IPS-NIHi11 (cell line): ENCODE measurements at places on chromosomes 3 and 15.

DNA sequence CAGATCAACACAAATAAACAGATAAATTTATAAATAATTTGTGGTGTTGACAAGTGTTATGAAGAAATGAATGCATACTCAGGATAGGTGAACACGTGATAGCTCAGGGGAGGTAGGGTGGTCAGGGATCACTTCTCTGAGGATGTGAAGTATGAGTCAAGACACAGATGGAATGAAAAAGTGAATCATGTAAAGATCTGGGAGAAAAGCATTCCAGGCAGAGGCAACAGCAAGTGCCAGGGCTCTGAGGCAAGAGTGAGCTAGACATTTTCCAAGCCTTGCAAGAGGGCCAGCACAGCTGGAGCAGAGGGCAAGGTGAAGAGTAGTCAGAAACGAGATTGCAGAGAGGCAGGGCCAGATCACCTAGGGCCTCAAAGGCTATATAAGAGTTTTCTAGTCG is 177.8 kb downstream of the WNT5A start:
- no peak for DNase-seq

DNA sequence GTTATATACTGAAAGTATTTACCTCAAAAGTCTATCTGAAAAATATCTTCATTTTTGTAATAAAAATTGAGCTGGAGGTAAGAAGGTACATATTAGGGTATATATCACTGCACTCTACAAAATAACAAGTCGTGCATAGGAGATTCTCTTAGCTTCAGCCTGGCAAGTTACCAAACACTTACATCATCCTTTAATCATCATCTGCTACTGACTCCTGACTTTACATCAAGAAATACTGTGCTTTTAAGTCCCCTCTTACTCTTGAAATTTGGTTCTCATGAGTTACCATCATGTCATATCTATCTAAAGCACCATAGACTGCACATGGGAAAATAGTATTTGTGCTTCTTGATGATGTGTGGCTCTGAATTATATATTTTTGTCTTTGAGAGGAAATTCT is 50.8 kb downstream of the LYSMD4 start:
- no peak for DNase-seq

GRCh38 chr3:87446849-87447387 is 170.5 kb upstream of the POU1F1 start:
- no peak for DNase-seq

DNA sequence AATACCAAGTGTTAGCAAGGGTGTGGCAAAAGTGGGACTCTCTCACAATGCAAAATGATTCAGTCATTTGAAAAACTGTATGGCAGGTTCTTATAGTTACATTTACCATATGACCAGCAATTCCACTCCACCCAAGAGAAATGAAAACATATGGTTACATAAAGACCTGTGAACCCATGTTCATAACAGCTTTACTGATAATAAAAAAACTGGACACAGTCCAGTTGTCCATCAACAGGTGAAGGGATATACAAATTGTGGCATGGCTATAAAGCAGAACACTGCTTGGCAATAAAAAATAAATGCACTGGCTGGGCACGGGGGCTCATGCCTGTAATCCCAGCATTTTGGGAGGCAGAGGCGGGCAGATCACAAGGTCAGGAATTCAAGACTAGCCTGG is 30.8 kb downstream of the RAD18 start:
- no peak for DNase-seq

DNA sequence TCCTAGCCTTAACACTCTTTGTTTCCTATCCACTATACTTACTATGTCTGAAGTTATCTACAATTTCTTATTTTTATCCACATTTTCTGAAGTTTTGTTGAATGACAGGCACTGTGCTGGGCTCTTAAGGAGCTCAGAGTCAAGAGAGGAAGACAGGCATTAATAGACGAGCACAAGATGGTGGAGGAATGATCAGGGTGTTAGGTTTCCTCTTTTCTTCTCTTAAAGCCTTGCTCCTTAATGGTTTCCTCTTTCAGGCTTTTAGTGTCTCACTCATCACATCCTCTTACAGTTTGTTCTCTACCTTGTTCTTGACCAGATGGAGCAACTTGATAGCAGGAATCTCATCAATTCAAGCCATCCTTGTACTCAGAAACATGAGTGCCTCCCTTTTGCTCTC is 52.9 kb upstream of the BCL6 start:
- no peak for DNase-seq

DNA sequence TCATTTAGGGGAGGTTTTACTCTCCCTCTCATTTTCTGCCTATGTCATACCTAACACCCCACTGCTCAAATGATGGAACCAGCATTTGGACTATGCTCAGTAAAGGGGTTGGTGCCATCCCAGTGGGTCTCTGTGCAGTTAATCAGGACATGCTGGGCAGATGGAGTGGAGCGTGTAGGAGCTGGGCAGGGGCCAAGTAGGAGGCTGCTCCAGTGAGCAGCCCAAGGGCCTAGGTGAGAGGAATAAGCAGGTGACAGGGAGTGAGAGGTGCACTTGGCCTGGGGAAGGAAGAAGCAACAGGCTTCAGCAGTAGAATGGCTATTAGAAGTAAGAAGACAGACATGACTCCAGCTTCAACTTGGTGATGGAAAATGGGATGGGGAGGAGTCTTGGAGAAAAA is 72.2 kb downstream of the EPHB1 start:
- DNase-seq = no peak

- DNase-seq = peak; percentile 90
These were observed 19.8 kb upstream of the NUDT16 start for GRCh38 chr3:131361464-131362421.

GRCh38 chr15:60424006-60424405 is 26.2 kb upstream of the ANXA2 start:
- no peak for DNase-seq

DNA sequence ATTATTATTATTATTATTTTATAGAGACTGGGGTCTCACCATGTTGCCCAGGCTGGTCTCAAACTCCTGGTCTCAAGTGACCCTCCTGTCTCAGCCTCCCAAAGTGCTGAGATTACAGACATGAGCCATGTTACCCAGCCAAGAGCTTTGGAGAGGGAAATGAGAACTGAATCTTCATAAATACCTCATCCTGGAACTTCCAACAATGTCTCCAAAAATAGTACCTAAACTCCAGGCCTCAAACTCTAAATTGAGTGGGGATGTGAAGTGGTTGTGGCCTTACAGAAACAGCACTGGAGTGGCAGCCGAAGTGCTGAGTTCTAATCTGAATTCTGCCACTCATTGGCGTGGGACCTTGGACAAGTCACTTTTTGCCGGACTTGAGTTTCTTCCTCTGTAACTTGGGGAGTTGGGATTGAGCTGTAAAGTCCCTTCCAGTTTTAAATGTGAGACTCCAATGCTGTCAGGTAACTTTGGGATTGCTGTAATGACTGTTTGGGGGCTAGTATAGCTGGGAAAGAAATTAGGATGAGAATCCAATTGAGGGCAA is 10.0 kb upstream of the SRP14 start:
- no peak for DNase-seq

- no peak for DNase-seq
These were observed 72.2 kb downstream of the FAM174B start for GRCh38 chr15:92583096-92584034.

GRCh38 chr3:175430983-175431773 is 572.0 kb downstream of the NAALADL2 start:
- no peak for DNase-seq

DNA sequence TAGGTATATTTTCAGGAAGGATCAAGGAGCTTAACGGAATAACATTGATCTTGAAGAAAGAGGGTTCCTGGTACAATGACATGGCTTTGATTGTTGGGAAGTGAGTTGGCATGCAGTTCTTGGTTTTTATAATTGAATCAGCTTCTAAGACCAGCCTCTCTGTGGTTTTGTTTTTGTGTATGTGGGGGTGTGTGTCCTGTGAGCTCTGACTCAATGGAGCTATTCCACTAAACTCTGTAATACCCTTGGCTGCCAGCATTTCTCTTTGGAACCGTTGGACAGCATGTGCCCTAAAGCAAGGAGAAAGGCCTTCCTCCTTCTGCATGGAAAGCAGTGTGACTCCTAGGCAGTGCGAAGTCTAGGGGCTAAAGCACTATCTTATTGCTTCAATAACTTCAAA is 124.8 kb downstream of the EDEM1 start:
- DNase-seq = no peak

- DNase-seq = no peak
These were observed 179.4 kb upstream of the ADAMTS9 start for GRCh38 chr3:64867224-64867623.

DNA sequence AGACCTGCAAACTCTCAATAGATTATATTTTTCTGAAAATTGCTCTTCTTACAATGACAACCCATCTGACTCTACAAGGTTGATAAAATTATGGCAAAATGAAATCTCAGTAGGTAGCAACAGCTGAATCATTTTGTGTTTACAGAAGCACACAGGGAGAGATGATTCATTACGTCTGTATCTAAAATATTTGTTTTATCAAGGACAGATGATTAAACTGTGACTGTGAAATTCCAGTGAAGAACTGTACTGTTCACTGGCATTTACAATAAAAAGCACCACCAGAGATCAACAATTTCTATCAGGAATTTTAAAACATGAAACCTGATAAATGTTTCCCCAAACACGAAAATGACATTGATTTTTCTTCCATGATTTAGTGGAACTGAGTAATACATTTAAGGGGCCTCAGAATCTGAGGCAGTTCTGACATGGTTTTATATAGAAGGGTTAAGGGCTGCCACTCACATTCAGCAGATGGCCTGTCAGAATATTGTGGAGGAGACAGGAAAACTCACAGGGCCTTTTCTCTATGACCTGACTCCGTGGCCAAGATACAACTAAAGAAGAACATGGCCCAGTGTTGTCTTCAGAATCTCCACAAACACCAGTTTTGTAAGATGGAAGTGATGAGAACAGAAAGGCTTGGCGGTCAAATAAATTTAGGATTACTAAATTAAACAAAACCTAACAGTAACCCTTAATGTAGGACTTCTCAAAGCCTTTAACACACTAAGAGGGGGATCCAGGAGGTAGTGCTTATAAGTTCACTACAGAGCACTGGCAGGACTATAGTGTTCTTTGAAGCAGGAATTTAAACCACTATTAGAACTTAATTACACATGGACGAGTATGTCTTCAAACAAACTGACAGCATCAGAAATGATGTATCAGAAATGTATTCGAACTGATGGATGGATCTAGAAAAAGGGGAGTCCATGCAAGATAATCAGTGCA is 25.9 kb downstream of the RAD18 start:
- DNase-seq = no peak

DNA sequence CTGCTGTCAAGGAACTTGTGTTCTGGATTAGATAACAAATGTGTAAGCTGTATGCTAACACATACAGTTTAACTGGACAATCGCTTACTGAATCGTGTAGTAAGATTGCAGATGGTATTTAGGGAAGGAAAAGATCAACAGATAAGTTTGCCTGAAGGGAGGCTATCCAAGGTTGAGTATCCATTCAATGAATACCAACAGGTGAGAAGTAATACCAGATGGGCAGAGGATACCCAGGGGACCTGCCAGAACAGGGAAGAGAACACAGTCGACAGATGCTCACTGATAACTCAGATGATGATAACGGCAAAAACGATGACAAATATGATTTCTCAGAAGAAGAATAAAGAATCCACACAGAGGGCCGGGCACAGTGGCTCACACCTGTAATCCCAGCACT is 3.2 kb upstream of the UACA start:
- no peak for DNase-seq

- no peak for DNase-seq
These were observed 520.1 kb downstream of the NTRK3 start for GRCh38 chr15:87736401-87736800.

DNA sequence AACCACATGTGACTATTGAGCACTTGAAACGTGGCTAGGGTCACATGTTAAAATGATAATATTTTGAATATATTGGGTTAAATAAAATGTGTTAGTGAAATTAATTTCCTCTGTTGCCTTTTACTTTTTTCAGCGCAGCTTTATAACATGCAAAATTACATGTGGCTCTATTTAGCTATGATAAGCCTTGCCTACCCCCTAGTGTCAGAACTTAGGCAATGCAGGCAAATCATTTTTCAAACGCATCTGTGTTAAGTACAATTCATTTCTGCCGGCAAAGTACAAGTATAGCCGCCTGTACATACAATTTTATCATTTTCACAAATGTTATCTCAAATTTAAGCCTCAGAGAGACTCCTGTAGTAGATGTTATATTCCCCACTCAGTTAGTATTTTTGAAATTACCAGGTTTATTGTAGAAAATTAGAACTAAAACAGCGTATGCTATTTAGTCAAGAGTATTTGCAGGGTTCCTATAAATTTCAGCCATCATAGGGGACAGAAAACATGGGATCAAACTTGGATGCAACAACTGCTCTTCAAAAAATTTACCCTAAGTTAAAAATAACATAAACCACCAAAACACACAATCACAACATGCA is 56.1 kb downstream of the TAFA4 start:
- DNase-seq = peak; percentile 29

DNA sequence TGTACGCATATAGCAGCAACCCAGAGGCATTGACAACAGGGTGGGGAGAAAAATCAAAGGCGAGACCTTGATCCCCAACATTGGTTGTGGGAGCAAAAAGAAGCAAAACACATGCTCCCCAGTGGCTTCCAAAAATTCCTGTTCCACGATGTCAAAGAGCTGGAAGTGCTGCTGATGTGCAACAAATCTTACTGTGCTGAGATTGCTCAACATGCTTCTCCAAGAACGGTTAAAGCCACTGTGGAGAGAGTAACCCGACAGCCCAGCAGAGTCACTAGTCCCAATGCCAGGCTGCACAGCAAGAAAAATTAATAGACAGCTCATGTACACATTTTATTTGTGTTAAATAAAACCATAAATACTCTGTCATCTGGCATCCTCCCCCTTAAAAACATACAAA is 179.9 kb upstream of the PFN2 start:
- no peak for DNase-seq

GRCh38 chr3:128547368-128547987 is 54.5 kb upstream of the GATA2 start:
- no peak for DNase-seq

DNA sequence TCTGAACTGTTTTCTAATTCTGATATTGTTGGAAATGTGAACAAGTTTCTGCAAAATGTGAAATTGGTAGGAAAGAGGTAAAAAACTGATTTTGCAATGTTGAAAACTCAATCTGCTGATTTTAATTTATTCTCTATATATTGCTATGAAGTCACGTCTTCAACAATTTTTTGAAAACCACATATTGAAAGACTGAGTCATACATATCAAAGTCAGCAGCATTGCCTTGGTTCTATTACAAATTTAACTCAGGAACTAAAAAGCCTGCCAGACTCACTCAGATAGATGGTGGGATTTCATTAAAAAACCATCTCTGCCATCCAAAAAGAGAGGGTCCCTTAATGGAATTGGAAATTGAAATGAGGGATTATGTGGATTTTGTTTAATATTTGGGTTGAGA is 351.4 kb downstream of the CNTN3 start:
- no peak for DNase-seq

- DNase-seq = no peak
These were observed 11.9 kb downstream of the DNAJA4 start for GRCh38 chr15:78276064-78276943.
